ENCODE measurements at places on chromosomes 2 and 18. TPM values are rescaled to one million over a fixed set of nuclear protein-coding genes. Genes with fewer than 3 reads are reported as not detected.

The AQP12A gene
- total RNA-seq = not detected

The RND3 gene
- 0.42 TPM for total RNA-seq

The NPHP1 gene
- 0.52 TPM for total RNA-seq

The KCNJ3 gene
- total RNA-seq = not detected

The CHN1 gene
- total RNA-seq = 3.0 TPM

The ANKMY1 gene
- total RNA-seq = 24.1 TPM

The SNORC gene
- total RNA-seq = under 0.01 TPM
